ENCODE measurements at places on chromosomes 7 and 10.

DNA sequence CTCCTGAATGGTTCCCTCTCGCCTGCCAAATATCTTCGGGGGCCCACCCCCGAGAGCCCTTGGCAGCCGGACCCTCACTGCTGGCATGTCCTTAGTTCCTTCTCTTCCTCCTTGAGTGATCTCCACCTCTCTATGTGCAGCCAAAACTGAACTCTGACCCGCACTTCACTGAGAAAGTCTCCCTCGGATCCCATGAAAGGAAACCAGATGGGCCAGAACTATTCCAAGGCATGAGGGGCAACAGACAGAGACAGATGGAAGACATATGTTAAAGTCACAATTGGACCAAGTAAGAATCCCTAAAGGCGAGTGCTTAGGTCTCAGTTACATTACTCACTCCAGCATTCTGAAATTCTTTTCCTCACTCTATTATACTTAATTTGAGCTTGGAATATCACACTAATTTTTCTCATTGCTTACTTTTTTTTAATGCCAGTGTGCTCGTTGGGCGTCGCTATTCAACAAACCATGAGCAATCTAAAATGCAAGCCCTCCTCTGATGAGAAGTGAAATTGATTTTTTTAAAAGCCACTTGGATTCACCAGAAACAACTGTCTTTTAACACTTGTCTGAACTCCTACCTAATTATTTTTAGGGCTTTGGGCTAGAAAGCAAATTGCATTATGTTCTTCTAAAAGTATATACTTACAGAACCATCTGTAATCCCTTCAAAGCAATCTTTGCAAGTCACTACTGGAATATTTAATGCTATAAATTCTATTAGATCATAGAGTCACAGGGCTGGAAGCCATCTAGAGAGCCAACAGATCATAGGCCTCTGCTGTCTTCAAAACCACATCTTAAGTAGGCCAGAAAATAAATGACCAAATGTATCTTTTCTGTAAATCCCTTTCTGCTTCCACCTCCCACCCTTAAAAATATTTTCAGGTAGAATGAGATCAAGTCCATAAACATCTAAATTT, 43.3 kb upstream of the EZH2 start:
- DNase-seq = no peak

DNA sequence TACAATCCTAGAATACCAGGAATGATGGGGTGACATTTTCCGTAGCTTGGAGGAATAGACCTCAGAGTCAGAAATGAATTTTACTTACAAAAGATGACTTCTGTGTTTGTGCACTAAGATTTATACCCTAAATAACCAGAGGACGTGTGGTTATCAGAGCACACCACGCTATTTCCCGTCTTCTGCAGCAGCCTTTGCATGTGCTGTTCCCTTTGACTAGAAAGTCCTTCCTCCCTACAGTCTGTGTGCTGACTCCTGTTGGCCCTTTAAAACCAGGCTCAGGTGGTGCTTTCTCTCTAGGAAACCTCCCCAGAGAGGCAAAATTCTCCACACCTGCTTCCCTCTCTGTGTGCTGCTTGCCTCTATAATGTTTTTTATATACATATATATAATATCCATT, 73.3 kb upstream of the SMNDC1 start:
- DNase-seq = no peak

DNA sequence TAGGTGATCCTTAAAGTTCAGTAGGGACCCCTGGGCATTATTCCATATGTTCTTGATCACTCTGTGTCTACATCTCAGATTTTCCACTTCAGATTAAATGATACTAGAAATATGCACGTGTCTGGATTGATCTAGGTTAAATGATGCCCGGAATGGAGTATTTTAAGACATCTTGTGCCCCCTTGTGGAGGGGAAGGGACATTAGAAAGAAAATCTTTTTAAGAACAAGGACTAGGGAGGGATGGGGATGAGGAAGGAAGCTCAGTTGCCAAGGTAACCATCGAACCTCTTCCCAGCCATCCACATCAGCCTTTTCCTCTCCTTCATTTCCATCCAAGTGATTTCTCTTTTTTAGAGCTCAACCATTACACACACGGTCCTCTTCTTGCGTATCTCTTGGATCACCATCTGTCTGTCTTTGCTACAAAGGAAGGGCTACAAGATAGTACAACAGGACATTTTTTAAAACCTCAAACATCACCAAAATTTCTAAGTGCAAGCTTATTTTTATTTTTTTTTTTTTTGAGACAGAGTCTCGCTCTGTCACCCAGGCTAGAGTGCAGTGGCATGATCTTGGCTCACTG, 40.5 kb downstream of the PRSS2 start:
- DNase-seq = no peak

DNA sequence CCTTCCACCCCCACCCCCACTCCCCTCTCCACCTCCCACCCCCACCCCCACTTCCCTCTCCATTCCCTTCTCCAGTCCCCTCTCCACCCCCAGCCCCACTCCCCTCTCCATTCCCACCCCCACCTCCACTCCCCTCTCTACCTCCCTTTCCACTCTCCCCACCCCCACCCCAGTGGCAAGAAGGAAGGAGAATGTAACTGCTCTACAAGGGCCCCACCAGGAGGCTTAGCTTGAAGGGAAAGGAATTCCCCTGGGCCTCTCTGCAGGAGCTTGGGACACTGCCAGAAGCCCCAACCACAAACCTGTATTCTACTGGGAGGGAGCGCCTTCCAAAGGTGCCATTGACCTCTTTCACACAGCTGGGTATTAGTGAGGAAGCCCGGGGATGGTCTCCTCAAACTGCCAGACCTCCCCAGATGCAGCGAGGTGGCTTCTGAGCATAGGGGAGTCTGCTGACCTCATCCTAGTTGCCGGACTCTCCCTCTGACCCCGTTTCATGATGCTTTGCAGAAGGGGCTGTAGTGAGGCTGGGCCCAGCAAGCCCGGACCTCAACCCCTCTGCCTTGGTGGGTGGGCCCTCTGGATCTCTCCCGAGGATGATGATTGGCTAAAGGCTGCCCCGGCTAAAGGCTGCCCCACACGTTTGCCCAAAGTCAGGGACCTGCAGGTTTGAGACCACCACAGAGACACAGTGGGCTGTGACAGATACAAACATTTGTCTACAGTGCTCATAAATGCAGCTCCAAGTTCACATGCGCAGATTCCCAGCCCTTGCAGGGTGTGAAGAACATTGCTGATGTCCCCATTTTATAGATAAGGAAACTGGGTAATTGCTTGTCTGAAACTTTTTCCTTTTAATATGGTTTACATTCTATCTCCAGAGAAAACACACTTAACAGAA, 2.9 kb downstream of the DEPP1 start:
- peak; percentile 48 for DNase-seq

- DNase-seq = no peak
These were observed 3.3 kb upstream of the STN1 start for GRCh38 chr10:103921248-103921647.

- DNase-seq = no peak
These were observed 176.4 kb downstream of the ELFN1 start for GRCh38 chr7:1846331-1847065.

DNA sequence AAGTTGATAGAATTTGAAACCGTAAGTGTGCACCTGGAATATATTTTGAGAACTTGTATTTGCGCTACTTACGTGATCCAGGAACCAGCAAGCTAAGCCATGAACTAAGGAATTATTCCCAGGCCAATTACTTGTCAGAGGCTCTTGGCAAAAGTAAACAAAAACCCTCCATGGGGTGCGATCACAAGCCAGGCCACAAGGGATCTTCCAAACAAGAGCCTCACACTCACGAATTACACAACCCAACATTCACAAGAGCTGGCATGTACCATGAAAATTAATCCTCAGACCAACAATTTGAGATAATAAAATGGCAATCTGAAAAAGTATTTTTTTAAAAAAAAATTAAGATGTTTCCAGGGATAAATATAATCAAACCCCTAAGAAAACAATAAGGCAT, 467.0 kb upstream of the AKR1E2 start:
- no peak for DNase-seq

DNA sequence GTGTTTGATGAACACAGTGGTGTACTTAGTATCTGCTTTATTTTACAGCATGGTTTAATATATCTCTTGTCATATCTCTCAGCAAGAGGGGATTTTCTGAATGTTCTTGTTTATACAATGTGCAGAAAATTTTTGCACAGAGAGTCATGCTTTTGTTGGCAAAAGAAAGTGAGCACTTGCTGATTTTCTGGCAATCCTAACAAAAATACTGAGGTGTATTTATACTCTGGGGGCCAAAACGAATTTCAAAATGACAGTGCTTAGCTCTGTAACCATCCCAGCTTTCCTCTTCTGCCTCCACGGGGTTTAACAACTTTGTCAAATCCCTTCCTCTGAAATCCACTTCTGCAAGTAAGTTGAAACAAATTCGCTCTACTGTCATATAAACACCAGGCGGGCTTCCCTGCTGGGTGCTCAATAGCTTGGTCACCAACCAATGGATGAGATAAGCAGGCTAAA, 169.2 kb downstream of the NOC3L start:
- no peak for DNase-seq

GRCh38 chr7:155685070-155685790, 40.8 kb downstream of the RBM33 start:
- DNase-seq = no peak

DNA sequence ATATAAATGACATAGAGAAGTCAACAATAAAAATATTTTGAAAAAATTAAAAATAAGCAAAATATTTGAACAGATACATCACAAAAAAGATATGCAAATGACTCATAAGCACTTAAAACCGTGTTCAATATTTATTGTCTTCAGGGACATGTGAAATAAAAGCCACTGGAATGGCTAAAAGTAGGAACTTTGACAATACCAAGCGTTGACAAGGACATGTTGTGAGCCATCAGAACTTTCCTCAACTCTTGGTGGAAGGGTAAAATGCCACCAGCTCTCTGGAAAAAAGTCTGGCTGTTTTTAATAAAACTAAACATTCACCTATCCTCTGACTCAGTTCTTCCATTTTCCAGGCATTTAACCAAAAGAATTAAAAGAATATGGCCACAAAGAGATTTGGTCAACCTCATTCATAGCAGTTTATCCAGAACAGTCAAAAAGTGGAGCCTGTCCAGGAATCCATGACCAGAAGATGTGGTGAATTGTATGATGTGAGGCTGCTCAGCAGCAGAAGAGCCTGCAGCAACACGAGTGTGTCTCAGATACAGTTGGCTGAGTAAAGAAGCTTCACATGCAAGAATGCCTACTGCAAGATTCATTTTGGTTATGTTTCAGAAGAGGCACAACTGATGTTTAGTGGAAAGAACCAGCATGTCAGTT, 7.1 kb upstream of the KLF6 start:
- DNase-seq = no peak

DNA sequence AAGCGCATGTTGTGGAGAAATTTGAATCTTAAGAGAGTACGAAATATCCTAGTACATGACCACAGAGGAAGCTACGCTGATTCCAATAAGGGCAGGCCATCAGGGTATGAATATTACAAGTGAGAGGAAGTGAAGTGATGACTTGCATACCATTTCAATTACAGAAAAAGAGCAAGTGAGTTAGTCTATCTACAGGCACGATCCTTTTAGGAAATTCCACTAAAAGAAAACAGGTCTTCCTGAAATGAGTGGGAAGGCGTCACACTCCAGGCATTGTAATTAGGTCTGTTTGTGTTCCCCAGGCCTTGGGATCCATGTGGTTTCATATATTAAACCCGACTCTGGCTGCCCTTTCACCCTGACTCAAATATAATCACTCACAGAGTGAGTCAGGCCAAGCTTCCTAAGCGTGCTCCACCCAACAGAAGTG, 152.5 kb downstream of the SEMA3A start:
- no peak for DNase-seq

DNA sequence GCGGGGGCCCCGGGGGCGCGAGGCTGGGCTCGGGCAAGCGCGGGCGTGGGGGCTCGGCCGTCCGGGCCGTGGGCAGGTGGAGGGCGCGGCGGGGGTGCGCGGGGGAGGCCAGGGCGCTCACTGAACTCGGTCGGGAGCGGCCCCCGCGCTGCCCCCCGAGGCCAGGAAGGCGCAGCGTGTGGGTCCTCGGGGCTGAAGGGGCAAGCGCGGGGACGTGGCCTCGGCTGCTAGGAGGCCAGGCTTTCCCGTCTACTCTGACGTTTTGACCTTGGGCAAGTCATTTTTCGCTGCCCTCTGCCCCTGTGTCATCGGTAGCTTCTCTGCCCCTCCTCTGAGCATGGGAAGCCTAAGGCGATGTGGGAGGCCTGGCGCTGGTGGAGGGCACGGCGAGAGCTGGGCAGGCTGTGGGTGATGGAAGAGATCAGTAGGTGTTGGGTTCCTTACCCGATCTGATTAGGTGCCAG, 441 bp downstream of the FBH1 start:
- DNase-seq = peak; percentile 48

- DNase-seq = no peak
These were observed 2.5 kb downstream of the INTS1 start for GRCh38 chr7:1501487-1502270.

DNA sequence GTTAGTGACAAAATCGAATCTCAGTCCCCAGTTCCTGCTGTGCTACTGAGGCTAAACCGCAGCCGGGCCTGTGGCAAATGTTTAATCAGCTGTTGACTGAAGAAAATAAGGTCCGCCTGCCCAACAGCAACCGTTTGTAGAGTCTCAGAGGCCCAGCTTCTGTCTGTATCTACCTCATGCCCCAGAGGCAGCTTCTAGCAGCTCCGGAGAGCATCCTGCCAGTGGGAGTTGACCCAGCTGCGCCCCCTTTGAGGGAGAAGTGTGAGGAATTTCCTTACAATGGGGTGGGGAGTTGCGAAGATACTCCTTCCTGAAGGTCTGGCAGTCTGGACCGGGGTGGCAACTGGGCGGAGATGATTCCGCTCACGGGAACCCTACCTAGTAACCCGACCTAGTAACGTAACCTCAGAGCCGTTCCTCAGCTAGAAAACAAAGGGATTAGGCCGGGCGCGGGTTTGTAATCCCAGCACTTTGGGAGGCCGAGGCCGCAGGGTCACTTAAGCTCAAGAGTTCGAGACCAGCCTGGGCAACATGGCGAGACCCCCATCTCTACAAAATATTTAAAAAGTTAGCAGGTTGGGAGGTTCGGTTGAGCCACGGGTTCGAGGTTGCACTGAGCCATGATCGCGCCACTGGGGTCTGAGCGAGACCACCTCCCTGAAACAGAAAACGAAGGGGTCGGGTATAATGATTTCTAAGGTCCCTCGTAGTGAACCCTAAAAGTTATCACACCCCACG, 846 bp upstream of the ZNF775 start:
- DNase-seq = peak; percentile 87

- no peak for DNase-seq
These were observed 72.9 kb upstream of the LOXL4 start for GRCh38 chr10:98340940-98341310.

- no peak for DNase-seq
These were observed 6.2 kb upstream of the PIK3CG start for GRCh38 chr7:106858618-106859532.

DNA sequence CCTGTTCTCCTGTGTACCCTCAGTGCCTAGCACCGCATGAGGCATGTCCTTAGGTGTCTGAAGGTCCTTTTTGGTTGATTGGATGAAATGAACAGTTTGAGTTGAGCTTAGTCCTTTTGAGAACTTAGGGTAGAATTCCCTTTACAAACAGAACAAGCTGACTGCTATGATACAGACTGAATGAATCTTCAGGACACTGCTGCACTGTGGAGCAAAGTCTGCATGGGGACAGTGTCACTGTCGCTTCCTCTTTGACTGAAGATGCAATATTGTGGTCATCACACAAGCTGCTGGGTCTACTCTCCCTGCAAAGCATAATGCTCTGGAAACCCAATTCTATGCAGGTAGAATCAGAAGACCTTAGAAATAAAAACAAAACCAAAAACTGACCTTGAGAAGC, 8.6 kb upstream of the PLAU start:
- no peak for DNase-seq

Measured in NCI-H146 (cell line).